Hepatocyte (in vitro differentiated cells): ENCODE measurements at places on chromosomes 3 and 15. TPM values are rescaled to one million over a fixed set of nuclear protein-coding genes. Genes with fewer than 3 reads are reported as not detected.

DNA sequence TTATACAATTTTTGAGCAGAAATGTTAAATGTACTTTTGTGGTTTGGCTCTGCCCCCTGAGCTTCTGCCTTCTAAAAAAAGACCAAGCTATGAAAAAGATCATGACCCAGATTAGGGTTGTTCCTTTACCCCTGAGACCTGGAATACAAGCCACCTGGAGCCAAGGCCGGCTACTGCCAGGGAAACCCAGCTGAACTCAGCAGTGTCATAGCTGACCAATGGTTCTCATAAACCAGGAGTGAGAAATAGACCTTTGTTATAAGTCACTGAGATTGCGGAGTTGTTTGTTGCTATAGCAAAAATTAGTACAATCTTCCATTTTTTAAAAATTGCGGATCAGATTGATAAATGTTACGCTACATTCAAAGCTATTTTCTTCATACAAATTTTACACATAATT is 1261.7 kb downstream of the ROBO1 start:
- DNase-seq, result no peak

GRCh38 chr3:179179979-179180759 is 32.0 kb downstream of the PIK3CA start:
- no peak for DNase-seq

GRCh38 chr15:78007964-78008886 is 69.3 kb downstream of the TBC1D2B start:
- no peak for DNase-seq

GRCh38 chr3:190586631-190587011 is 72.7 kb downstream of the IL1RAP start:
- peak; percentile 25 for DNase-seq

DNA sequence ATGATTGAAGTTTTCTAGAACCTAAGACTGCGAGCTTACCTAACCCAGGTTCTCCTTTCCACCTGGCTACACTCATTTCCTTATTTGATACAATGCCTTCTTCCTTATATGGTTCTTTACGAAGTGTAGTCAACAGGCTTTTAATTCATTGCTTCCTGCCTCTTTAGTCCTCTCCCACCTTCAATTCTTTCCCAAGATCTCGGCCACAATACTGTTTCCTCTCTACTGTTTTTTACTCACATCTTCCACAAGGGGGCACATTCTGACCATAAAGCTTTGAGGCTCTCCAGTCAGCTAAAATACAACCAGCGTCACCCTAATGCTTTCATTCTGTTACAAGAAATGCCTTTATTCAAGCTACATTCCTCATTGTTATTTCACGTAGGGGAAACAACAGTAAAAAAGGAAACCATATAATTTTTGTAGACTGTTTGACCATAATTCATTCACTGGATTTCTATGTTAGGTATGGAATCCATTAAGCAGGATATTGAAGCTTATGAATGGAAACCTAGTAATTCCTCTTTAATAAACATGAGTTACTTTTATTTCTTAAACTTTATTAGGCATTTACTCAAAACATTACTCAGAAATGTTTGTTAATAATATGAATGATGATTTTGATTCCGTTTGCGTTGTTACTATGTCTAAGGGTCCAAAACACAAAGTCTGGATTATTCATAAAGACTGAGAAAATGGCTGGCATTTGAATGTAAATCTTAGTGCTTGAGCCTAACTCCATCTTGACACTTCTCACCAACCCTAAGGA is 29.5 kb upstream of the VEPH1 start:
- peak; percentile 87 for DNase-seq

GRCh38 chr3:124887177-124887931 is at the start of gene ITGB5:
Gene ITGB5, minus strand, starts transcription at chr3:124887365. Its CDS starts 365 bp downstream, at chr3:124887000.
- peak; percentile 91 for DNase-seq

GRCh38 chr3:66195347-66195783 is 25.4 kb upstream of the SLC25A26 start:
- DNase-seq, result peak; percentile 60

DNA sequence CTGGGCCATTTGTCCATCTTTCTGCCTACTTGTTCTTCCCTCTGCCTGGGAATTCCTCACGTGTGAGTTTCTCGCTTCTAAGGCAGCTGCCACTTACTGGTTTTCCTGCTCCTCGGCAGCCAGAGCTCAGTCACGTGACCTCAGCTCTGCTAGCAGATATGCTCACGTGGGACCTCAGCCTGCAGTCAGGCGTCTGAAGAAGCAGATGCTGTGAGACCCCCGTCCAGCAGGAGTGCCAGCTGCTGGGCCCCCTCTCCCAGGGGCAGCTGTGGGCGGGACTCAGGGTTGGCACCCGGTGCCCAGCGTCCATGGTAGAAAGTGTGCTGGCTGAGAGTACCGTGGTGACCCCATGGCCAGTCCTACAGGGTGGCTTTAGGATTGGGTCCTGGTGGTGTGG is 161.3 kb upstream of the TLE3 start:
- DNase-seq, result peak; percentile 85

DNA sequence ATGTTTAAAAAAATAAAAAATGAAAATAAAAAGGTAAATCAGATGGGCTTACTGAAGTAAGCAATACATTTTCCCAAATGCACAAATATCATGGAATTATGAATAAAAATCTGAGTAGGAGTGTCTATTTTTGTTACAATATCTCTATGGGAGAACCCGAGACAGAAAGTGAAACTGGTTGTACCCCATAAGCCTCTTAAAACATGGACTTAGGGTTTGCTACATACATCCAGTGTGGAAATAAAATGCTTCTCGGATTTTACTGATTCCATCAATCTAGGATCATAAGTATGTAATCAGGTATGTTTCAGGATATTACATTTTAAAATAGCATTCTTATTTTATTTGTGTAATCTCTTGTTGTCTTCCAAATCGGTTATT is 177.8 kb upstream of the CDIN1 start:
- no peak for DNase-seq

- DNase-seq, result peak; percentile 46
Measured at GRCh38 chr15:74193299-74193718, 9.3 kb downstream of the STRA6 start.

DNA sequence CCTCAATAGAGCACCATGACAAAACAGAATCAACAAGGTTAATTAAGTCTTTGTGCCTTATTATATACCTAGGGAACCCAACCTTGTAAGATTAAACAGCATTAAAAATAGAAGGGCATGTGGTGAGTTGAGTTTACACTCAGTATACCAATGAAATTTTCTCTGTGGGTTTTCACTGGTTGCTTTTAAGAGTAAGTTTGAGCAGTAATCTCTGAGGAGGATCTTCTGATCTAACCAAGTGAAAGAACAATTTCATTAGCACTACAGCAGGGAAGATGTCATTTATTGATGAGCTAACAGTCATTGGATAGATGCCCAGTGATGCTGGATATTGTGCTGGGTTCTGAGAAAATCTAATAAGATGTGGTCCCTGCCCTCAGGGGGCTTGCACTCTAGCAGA is 26.9 kb upstream of the AKAP13 start:
- no peak for DNase-seq

DNA sequence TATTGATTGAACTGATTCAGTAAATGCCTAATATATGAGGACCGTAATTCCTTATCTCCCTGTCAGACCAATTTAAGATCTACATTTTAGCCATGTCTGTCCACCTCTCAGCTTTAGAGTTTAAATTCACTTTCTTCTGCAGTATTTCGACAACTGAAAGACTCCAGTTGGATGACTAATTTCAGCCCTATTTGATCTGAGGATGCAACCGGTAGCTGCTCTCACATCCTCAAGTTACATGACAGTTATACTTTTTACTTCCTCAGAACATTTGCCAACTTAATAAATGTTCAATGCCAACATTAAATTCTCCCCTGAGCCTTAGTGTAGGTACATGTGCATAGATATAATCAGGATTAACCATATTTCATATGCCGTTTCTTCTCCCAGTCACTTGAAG is 2.5 kb upstream of the HHLA2 start:
- DNase-seq, result no peak

DNA sequence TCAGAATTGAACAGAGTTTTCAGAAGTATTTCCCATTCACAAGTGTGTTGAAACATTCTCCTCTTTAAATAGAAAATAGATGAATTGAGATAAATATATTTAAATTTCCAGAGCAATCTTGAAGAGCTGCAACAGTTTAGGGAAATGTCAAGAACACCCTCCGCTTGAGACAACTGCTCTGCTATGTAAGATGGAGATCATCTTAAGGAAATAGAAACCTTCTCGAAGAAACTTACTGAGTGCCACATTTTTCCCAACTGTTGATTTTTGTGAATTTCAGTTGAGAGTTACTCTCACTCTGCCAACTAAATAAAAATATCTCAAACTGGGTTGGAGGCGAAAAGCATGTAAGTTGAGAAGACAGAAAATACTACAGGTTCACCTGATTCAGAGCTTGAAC is 78.0 kb downstream of the SUCLG2 start:
- DNase-seq, result no peak

DNA sequence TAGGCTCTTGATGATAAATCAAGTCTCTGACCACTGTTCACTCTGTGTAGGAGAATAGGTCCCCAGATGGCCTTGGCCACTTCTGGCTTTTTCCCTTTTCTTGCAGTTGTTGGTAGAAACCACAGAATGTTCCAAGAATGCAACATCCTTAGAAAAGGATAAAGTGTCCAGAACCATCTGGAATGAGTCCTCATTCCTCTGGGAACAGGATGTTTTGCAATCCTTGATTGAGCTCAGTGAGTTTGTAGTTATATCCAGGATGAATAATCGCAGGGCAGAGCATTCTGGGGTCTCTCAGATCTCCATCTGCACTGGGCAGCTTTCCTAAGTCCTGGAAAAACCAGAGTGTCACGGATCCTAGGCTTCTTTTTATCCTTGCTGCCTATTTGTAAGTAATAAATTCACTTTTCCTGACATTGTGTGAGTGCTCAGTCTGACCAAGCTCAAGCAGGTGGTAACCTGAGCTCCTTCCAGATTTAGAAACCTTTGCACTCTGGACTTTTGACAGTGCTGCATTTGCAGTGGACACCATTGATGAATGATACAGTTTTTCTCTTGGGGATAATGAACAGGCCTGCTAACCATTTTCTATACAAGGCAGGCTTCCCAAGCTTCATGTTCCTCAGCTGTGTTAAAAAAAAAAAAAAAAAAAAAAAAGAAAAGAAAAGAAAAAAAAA is 1028.6 kb downstream of the OTOL1 start:
- DNase-seq, result peak; percentile 55

DNA sequence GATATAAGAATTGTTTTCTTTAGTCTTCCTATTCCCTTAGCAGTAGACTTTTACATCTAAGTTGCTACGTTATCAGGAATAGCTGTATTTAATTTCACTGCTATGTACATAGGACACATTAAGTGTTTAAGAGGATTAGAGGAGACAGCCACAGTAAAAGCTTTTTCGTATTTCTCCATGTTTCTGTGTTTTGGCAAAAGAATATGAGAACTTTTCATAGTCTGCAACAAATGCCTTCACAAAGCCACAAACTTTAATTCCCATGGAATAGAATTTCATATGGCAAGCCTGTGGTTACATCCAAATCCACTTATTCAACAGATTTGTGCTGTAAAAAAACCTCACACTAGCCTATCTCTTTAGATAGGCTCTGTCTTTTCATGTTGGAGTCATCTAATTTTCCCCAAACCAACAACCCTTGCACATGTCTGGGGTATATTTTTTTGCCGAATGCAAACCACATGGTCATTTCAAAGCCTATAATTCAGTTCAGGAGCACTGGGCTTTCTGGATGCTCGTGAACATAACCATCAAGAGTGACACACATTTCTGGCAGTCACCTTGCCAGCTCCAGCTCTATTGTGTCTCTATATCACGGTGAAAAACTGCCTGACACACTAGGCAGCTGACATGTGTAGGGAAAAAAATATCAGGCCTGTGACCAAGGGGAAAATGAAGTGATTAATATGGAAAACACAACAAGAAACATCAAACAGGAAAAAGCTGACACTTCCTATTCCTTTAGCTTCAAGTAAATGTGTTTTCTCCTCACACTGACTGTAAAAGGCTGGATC is 19.2 kb downstream of the PLD1 start:
- DNase-seq, result no peak

- DNase-seq, result no peak
Measured at GRCh38 chr15:74767167-74768098, 14.4 kb upstream of the CSK start.

GRCh38 chr15:60795471-60795870 is 316.5 kb upstream of the ICE2 start:
- DNase-seq, result no peak

DNA sequence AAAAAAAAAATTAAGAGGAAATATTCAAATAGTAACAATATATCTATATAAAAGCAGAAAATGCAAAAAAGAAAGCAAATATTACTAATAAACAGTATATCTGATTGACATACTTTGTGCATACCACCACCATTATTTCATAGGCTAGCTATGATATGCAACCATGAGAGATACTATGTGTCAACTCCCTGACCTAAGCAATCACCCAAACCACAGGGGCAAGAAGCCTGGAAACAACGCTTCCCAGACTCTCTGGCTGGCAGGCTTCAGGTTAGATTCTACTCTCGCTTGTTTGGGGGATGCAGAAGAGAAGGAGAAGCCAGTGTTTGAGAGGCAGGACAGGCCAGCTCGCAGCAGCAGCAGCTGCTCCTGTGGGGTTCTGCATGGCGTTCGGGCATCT is 169.3 kb upstream of the TPM1 start:
- DNase-seq, result no peak

DNA sequence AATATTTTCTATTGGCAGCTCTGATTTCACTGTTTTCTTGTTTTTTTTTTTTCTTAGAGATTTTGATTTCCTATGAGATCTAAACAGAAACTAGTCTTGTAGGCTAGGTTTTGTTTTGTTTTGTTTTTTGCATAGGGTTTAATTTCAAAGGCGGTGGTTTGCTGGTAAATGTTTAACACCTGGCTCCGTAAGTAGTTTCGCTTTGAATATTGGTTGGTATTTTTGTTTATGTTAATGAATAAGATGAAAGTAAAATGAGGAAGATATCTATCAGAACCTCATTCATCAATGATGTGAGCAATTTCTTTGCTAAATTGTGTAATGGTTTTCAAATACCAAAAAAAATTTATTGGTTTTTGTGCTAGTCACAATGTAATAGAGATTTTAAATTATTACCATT is 39.7 kb upstream of the TM4SF1 start:
- no peak for DNase-seq

DNA sequence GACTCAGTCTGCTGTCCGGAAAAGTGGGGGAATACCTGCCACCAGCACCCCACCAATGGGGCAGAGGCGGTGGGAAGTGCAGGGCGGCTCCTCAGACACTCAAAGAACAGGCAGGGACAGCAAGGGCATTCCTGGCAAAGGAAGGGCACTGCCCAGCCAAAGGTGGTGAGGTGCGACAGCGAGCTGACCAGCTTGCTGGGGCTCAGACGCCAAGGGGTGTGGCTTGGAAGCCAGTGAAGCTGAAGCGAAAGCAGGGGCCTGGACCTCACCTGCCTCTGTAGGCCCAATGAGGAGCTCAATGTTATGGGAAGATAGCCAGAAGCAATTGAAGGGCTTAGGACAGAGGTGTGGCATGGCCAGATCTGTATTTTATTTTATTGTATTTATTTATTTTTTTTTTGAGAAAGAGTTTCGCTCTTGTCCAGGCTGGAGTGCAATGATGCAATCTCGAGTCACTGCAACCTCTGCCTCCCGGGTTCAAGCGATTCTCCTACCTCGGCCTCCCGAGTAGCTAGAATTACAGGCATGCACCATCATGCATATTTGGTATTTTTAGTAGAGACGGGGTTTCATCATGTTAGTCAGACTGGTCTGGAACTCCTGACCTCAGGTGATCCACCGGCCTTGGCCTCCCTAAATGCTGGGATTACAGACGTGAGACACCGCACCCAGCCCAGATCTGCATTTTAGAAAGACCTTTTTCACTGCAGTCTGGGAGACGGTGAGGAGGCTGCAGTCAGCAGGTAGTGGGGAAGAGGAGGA is 4.4 kb upstream of the LMAN1L start:
- DNase-seq, result no peak

RASL12 gene
- 6.4 and 6.5 TPM in 2 replicates for total RNA-seq

GADL1 gene
- 0.13 and 0.16 TPM in 2 replicates for total RNA-seq

CYP1A2 gene
- total RNA-seq, result 0.40 TPM in 1 of 2 replicates, not detected in the other

MUC13 gene
- 297 and 324 TPM in 2 replicates for total RNA-seq

B3GALNT1 gene
- total RNA-seq, result 19.1 and 22.5 TPM in 2 replicates
